ENCODE measurements at places on chromosomes 6 and 20.

GRCh38 chr6:156695742-156696141, 81.4 kb upstream of the ARID1B start:
- DNase-seq = no peak

DNA sequence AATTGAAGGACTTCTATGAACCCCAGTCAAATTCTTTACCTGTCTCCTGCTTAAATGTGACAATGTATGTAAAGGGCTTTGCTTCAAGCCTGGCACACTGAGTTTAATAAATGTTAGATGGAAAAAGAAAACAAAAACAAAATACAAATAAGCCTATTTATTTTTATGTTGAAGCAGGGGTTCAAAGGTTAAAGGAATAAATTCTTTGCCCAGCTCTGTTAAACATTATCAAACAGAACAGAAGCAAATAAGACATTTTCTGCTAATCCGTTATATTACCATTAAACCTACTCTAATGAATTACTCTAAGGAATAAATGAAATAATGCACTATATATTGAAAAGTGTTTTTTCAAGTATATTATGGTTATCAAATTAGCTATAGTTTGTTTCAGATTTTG, 182.5 kb upstream of the CEP162 start:
- DNase-seq = no peak

- no peak for DNase-seq
Observed at GRCh38 chr6:119129148-119129967, 50.9 kb upstream of the FAM184A start.

GRCh38 chr6:71724456-71725125, 161.8 kb upstream of the RIMS1 start:
- no peak for DNase-seq

DNA sequence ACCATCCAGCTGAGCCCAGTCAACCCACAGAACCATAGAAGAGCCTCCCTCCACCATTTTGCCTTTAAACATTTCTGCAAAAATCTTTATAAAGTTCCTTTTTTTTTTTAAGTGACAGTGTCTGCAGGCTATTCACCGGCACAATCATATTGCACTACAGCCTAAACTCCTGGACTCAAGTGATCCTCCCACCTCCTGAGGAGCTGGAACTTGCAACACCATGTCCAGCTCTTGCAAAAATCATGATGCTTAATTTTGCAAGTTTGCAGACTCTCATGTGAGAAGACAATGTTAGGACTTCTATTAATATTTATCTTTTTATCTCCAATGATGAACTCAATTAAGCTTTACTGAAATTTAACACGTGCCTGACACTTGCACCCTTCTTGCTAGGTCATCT, 88.8 kb downstream of the INSM1 start:
- DNase-seq = no peak

DNA sequence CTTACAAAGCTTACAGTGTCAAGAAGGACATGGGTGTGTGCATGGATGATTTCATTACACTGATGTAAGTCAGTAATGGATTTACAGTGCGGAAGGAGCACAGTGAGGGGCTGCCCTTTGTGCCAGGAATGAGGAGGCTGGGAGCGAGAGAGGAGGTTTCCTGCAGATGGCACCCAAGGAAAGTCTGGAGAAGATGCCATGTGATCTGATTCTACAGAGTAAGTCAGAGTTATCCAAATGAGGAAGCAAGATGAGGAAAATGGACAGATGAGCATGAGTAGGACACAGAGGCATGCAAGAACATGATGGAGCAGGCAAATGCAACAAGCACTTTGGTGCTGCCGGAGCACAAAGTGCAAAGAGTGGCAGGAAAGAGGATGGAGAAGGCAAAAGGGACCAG, 29.7 kb downstream of the MAP7 start:
- DNase-seq = no peak

DNA sequence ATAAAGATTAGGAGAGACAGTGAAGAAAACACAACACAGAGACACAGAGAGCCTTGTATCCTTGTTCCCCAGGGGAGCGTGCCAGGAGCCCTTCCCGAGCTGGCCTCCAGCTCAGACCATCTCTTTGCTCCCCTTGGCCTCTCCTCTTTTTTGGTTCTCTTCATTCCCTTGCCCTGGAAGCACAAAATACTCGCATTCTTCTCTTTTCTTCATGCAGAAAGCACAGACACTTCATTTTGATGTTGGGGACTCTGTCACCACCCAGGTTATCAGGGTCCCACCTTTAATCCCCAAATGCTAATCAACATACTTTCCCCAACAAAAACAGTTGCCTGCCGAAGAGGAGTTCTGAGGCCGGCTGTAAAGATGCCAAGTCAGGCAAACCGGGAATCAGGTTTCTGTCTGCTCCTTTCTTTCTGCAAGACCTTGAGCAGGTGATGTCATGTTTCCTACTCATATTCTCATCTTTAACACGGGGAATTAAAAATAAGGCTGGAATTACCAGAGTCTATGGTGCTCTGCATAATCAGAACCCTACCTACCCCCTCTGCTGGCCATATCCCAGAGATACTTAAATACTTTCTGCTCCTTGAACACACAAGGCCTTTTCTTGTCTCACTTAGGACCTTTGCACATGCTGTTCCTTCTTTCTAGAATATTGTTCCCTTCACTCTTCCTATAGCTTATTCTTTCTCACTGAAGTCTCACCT, 21.7 kb downstream of the TGM6 start:
- DNase-seq = no peak

DNA sequence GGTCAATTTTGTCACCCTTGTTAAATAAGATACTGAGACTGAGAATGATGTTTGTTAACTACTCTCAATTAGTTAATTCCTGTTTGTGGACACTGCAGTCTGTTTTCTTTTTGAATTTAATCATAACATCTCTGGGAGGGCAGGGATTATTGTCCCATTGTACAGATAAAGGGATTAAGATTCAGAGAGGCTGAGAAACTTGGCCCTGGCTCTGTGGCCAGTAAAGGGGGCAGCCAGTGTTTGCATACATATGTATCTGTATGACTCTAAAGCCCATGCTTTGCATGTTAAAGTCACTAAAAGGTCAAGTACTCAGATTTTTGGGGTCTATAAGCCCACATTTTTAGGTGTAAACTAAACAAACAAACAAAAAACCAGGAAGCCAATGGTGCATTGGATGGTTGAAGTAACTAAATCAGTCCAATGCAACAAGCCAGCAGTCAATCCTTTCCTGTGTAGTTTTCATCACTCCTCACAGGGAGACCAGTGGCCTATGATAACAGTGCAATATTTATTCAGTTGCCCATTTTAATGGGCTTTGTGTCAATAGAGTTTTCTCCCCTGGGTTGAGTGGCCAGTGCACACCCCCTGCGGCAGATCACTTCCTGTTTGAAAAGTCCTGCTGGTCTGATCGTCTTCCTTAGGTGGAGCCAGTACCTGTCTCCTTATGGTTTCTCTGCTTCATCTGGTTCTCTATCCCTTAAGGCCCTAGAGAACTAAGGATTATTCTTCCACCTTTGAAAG, 106.7 kb downstream of the SLX4IP start:
- no peak for DNase-seq

DNA sequence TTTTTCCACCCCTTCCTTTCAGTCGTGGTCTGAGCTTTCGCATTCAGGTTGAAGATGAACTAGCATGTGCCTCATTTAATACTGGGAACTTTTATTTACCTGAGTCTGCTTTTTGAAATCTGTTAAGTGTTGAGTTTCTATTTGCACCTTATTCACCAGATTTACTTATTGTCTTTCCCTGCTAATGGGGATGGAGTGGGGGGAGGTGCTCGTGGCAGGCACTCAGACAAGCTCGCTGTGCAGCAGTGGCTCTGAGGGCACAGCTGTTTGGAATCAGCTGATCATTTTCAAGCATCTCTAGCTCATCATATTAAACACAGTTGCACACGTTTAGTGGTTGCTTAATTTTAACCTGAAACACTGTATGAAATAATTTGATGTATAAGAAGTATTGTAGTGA, 35.6 kb downstream of the UTRN start:
- no peak for DNase-seq

GRCh38 chr6:106967936-106968555, 6.5 kb downstream of the CD24 start:
- DNase-seq = no peak

- DNase-seq = no peak
Observed at GRCh38 chr6:19312241-19312978, 524.8 kb upstream of the ID4 start.

- peak; percentile 21 for DNase-seq
Observed at GRCh38 chr6:2244261-2245102, 923 bp downstream of the GMDS start.
